COR-L47 (cell line): ENCODE measurements at places on chromosomes 5 and 9.
A peak's percentile ranks its signal among the peaks of the same experiment; 100 is the strongest.

GRCh38 chr5:141441571-141442170 lies 11.4 kb downstream of the PCDHGA12 start:
- no peak for DNase-seq

DNA sequence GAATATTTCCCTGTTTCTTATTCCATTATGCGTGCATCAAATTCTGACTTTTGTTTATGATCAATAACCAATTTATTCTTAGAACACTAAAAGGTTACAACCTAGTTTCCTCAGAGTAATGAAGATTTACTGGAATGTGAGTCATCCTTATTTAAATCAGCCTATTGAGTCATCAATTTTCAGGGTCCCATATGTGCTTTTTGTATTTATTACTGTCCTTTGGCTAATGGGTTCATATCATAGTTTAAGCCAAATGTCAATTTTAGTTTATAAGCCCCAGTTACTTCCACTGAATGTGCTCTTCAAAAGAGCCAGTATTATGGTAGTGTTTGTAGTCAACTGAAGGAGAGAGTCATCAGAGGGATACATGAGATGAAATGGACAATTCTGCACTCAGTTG lies 359.2 kb downstream of the PRR16 start:
- DNase-seq: no peak

- no peak for DNase-seq
Measured at GRCh38 chr9:110555551-110556331, 23.8 kb downstream of the SVEP1 start.

- DNase-seq: no peak
Measured at GRCh38 chr5:18069790-18070189, 435.5 kb downstream of the TAF11L14 start.

GRCh38 chr9:87681271-87682061 lies 44.5 kb upstream of the CTSL start:
- no peak for DNase-seq

DNA sequence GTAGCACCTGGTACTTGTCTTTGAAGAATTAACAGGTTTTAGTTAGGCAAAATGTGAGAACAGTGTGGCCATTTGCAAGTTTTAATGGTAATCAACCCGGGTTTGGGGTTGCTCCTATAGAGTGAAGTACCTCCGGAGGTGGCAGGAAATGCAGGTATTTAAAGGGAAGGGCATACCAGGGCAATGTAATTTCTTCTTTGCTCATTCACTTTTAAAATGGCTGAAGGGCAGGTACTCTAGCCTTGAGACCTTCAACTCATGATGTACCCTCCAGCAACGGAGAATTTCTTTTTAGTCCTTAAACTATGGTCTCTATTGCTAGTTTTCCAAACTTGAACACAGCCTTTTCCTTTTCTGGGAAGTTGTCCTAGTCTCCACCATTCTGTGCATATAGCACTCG lies 1.3 kb upstream of the HSPA4 start:
- DNase-seq: no peak

- no peak for DNase-seq
Measured at GRCh38 chr9:127714020-127714750, 1.3 kb downstream of the PTRH1 start.

DNA sequence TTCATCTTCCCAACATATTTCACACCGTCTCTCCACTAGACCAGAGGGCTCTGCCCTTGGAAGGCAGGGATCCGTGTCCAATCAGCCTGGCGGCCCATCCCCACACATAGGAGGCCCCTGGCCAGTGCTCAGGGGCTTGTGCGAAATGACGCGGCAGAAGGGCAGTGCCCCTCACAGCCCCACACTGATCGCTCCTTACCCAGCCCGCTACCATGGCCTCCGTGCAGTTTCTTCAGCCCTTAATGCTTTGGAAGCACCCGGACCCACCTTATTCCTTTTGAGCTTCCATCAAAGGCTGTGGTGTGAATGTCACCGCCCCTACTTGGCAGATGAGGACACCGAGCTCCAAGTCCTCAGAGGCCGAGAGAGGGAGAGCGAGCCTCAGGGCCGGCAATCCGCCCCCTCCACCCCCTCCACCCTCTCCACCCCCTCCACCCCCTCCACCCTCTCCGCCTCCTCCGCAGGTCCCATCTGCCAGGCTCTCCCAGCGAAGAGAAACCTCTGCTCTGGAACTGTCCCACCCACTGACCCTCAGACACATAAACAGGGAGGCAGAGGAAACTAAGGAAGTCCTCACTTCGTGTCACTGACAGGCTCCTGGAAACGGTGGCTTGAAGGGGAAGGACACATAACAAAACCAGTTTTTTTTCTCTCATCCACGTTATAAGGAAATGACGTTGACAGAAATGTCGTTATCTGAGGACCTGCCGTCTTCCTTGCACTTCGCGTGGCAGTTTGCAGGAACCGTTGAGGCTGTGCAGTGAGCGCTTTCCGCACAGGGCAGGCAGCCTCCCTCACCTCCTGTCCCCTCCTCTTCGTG lies 13.9 kb downstream of the QSOX2 start:
- no peak for DNase-seq

DNA sequence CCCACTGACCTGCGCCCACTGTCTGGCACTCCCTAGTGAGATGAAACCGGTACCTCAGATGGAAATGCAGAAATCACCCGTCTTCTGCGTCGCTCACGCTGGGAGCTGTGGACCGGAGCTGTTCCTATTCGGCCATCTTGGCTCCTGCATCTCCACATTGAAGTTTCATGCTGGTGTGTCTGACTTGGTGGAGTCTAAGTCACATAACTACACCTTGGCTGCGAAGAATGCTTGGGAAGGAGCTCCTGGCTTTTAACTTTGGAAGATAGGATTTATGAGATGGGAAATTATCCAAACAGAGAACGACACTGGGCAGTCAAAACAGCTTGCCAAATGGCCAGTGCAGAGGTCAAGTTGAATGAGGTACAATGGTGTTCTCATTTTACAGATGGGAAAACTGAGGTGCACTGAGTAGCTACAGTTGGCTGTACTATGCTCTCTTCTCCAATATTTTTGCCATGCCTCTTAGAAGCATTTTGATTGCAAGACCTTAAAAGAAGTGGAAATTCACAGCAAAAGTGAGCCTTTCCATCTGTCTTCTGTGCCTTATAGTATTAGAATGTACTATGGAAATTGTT lies 36.7 kb downstream of the CCDC192 start:
- DNase-seq: no peak

GRCh38 chr9:27534131-27534530 lies 4.5 kb upstream of the MOB3B start:
- no peak for DNase-seq

- DNase-seq: no peak
Measured at GRCh38 chr9:72540348-72540873, 19.0 kb downstream of the TMC1 start.

GRCh38 chr5:131423056-131423455 lies 159.2 kb downstream of the CDC42SE2 start:
- DNase-seq: peak; percentile 6

GRCh38 chr9:120440791-120441190 lies 139.2 kb downstream of the CDK5RAP2 start:
- no peak for DNase-seq

GRCh38 chr5:54876-55569 lies 36.9 kb upstream of the PLEKHG4B start:
- DNase-seq: no peak

GRCh38 chr5:83363111-83363885 lies 108.2 kb upstream of the VCAN start:
- DNase-seq: no peak

- DNase-seq: peak; percentile 43
Measured at GRCh38 chr9:29830821-29831220, 2257.5 kb upstream of the C9orf72 start.

DNA sequence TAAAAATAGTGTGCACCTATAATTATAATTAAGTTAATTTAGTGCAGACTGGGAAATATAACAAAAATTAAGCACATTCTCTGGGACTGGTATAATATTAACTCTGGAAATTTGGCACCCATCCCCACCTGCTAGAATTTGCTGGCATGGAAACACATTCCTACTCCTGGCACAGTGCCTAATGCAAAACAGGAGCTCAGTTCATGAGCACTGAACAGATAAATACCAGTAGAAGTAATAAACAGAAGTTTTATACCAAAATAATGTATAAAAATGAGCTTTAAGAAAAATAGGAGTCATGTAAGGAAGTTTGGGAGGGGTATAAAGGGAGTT lies 23.7 kb upstream of the NPR3 start:
- DNase-seq: peak; percentile 51

- no peak for DNase-seq
Measured at GRCh38 chr5:79005151-79005550, 20.0 kb upstream of the ARSB start.

GRCh38 chr5:143261748-143262392 lies 141.6 kb downstream of the NR3C1 start:
- no peak for DNase-seq

DNA sequence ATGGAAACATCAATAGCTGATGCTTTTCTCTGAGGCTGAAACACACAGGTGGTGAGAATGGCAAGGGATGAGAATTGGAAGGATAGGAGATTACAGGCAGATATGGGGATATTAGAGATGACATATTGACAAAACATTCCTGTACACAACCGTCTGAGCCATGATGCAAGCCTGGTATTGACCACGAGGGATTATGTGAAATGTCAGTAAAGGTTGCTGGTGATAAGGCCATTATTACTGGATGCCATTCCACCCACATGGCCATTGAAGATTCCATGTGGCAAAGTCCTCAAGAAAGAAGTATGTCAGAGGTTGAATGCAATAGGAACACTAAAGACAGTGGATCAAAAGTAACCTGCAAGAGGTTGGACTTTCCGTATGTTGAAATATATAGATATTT lies 15.7 kb downstream of the GRAMD2B start:
- no peak for DNase-seq

GRCh38 chr9:2023532-2023931 lies 8.4 kb downstream of the SMARCA2 start:
- DNase-seq: no peak

DNA sequence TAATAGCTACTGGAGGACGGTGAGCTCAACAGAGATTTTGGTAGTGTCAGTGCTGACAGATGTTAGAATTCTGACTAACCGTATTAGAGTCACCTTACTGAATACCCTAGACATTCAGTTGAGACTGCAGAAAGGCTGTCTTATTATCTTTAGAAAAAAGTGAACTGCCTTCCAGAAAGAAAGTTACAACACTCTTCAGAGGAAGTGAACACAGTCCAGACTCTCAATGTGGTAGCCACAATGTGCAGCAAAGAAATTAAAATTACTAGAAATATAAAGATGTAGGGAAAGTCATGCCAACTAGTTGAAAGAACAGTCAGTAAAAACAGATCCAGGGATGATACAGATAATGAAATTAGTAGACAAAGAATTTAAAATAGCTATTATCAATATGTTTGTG lies 47.1 kb upstream of the COL15A1 start:
- DNase-seq: no peak

DNA sequence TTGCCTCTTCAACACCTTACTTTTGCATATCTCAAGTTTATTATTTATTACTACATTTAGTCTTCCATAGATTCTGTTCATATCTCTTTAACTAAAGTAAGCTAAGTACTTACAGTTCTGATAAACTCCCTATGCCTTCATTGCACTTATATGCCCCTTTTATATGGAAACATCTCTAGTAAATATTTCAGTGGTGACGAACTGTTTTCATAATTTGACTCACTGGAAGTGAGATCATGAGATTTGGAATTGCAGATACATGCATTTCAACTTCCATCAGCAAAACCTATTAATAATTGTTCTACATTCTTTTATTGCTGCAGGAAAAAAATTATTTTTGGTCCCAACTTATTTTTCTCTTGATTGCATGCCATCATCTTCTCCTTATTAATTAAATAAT lies 263.5 kb downstream of the CD180 start:
- no peak for DNase-seq

- DNase-seq: no peak
Measured at GRCh38 chr5:160054831-160055230, 45.9 kb downstream of the TTC1 start.

DNA sequence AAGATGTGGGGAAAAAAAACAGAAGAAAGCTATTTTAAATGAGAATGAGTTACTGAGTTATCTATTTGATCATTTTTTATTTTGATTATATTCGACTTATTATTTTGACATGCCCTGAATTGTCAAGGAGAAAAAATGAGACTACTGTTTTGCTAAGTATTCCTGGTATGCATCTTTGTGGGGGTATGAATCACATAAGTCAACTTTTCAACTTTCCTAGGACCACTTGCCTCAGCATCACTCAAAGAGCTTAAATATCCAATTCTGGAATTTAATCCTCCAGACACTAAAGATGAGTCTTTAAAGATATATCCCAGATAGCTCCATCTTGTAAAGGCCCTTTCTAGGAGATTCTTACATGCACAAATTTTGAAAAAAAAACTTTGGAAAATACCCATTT lies 17.4 kb upstream of the SPDL1 start:
- no peak for DNase-seq

DNA sequence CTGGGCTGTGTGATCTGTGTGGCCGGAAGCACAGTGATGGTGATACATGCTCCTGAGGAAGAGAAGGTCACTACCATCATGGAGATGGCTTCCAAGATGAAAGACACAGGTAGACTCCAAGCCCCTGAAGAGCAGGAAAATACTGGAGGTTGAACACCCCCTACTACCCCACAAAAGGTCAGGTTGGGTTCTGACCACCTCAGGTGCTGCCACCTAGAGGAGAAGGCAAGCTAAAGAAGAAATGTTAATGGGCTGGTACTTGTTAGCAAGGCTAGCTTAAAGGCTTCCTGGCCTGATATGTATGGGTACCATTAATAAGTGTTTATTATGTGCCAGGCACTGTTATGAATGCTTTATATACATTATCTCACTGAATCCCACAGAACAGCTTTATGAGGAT lies 11.7 kb downstream of the NIPAL4 start:
- no peak for DNase-seq

DNA sequence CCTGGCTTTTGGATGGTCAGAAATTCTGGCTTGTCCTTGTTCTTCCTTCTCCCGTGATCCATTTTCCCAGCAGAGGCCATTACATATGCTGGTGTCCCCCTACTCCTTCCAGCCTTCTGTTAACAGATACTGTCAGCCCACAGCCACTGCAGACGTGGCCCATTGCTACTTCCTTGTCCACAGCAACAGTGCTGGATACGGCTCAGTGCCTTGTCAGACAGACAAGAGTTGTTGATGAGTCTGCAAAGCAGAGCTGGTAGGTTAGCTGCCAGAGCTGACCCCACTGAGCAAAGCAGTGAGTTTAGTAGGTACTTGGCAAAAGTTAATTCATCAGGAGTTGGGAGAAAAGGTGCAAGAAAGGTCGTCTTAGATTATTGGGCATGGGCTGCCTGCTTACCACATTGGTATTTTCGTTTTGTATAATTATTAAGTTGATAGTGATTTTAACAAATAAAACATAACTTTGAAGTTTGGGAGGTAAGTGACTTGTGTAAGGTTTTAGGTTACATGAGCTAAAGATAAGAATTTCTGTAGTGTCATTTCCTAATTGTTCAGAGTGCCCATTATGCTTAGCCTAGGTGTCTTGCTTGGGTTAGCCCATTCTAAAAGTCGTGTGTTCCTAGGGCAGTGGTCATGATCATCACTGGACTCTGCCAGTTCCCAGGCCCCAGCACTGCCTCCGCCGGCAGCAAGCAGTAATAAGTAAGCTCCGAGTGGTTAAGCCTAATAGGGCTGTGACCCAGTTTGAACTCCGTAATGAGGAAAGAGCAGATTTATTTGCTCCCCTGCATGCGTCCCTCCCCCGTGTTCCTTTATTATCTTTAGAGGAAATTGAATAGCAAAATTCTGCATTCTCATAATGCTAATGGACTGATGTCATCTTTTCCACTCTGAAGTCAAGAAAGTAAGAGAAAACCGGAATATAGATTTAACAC lies 292.0 kb downstream of the FANCC start:
- no peak for DNase-seq
